ENCODE measurements at places on chromosomes 13 and 19.
A peak's percentile ranks its signal among the peaks of the same experiment; 100 is the strongest.

GRCh38 chr19:32172566-32173160 is 172.7 kb upstream of the ZNF507 start:
- no peak for DNase-seq

DNA sequence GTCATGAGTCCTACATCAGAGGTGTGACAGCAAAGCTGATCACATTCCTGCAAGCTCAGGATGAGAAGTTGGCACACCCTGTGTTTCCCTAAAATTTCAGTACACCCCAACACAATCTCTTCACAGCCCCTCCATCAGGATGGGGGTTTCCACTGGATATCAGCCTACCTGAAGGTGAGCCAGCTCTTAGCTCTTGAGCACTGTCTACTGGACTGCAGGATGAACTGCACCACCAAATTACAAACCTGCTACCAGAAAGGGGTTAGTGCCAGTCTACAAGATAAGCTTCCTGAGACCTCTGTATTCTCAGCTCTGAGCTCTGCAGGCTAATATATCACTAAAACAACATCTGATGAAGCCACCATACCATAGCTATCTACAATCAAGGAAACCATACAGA is 1616.2 kb upstream of the SPRY2 start:
- no peak for DNase-seq

DNA sequence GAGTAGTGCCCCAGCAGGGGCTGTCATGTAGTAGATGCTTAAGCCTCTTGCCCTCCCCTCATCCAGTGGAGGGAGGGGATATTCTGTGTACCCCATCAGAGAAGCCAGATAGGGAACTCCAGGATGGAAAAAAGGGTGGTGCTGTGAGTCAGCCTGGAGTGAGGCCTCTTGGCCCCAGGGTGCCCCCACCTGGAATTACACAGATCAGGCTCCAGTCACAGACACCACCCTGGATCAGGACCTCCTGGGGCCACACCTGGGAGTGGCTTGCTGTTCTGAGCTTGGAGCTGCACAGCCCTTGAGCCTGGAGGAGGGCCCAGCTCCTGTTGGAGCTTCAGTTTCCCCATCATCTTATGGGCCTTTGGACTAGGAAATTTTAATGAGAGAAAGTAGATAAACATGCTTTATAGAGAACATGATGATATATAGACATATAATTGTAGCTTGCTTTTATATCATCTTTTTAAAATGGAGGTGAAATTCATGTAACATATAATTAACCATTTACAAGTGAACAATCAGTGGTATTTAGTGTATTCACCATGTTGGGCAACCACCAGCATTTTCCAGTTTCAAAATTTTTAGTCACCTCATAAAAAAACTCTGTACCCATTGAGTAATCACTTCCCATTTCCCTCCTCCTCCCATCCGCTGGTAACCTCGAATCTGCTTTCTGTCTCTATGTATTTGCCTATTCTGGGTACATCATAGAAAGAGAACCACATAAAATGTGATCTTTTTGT is 24.6 kb downstream of the CYP4F22 start:
- no peak for DNase-seq

GRCh38 chr19:16068696-16069259 is 7.5 kb upstream of the TPM4 start:
- DNase-seq: no peak

GRCh38 chr19:29085206-29085605 is 127.7 kb downstream of the UQCRFS1 start:
- DNase-seq: no peak

- DNase-seq: peak; percentile 52
Observed at GRCh38 chr19:10699650-10700335, 1.4 kb upstream of the QTRT1 start.

DNA sequence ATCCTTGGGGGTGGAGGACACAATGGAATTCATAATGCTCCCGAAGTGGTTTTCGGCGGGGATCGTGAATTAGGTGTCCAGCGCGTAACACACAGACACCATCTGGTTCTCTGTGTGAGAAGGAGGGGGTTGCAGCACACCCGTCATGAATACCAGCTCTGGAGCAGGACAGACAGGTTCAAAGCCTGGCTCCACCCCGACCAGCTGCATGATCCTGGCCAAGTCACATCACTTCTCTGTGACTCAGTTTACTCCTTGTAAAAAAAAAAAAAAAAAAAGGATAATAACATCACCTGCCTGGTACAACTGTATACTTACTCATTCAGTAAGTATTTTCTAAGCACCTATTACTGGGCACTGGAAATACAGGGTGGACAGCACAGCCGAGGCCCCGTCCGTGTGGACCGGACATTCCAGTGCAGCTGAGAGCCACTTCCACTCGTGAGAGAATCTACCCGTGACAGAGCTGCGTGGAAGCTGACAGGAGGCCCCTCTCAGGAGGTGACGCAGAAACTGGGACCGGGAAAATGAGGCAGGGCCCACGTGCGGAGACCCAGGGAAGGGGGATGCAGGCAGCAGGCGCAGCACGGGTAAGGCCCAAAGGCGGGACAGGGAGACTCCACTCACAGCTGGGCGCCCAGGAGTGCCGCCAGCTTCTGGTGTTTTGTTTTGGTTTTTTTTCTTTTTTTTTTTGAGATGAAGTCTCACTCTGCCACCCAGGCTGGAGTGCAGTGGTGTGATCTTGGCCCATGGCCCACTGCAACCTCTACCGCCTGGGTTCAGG is 12.0 kb downstream of the RDH13 start:
- no peak for DNase-seq

GRCh38 chr19:48636859-48637448 is at the start of gene DBP:
DBP (minus strand) TSS chr19:48637379; CDS start chr19:48636994, 385 bp downstream.
- DNase-seq: no peak

GRCh38 chr13:47094734-47095434 is 198.0 kb upstream of the HTR2A start:
- no peak for DNase-seq

- DNase-seq: no peak
Observed at GRCh38 chr13:70473907-70474306, 365.7 kb upstream of the KLHL1 start.

DNA sequence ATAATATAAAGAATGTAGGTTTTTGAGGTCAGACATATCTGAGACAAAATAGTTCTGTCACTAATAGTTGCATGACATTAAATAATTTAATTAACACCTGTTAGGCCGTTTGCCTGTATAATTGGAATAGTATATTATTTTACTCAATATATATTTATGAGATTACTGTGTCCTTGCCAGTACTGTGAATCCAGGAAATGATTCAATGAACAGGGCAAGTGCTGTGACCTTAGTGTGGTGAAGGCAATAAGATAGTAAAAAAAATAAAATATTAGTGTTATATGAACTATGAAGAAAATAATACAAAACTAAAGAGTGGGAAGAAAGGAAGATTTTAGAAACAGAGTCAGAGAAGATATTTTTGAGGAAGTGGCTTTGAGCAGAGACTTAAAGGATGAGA is 403.7 kb downstream of the PCDH9 start:
- no peak for DNase-seq

DNA sequence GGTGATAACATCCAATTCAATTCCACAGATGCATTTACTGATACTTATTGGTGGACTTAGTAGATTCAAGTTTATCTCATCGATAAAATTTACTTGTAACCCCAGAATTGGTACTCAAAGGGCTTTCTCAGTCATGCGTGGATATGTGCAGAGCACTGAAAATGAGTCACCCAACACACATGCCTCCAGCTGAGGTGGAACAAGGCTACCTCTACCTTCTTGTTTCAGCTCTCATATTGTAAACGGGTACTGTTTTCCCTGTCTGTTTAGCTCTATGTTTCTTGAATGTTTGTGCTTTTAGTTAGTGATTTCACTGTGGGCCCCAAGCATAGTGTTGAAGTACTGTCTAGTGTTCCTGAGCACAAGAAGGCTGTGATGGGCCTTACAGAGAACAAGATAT is 1.5 kb downstream of the LRRC63 start:
- no peak for DNase-seq

GRCh38 chr19:16435999-16436650 is 35.6 kb downstream of the EPS15L1 start:
- no peak for DNase-seq

DNA sequence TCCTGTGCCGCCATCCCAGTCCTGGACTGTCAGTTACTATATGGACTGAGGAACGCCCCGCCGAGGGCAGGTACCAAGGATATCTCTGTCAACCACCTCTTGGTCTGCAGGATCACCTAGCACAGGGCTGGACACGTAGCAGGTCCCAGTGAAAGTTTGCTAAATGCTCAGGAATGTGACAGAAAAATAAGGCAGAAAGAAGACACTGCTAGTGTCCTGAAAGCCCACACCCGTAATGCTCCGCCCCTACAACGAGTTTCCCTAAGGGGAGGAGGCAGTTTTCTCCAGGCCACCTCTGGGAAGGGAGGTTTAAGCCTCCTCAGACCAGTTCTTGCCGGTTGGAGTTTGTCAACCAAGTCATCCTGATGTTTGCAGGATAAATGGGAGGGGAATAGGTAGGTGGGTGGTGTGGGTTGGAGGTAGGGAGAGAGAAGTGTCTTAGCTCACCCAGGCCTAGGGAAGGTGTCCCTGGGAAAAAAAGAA is 1.7 kb upstream of the SERTAD3 start:
- DNase-seq: no peak

- DNase-seq: no peak
Observed at GRCh38 chr19:44687888-44688287, 11.1 kb upstream of the CEACAM16 start.

GRCh38 chr19:18475762-18476331 is 37.9 kb upstream of the ISYNA1 start:
- DNase-seq: no peak

DNA sequence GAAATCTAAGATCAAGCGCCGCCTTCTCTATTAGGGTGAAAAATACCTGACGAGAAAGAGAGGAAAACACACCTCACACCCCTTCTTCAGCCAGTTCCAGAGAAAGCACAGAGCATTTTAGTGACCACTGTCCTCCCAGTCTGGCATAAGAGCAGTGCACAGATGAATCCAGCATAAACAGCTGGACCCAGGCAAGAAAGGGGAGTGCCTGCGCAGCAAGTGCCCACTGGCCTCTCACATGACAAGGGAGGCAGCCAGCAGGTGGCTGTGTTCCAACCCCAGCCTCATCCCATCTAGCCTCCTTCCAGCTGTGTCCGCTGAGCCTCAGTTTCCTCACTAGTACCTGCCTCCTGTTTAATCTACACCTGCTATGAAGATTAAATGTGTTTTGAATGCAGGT is 8.0 kb downstream of the MED26 start:
- no peak for DNase-seq

- DNase-seq: no peak
Observed at GRCh38 chr13:113394339-113394640, 30.4 kb upstream of the GRTP1 start.

- no peak for DNase-seq
Observed at GRCh38 chr13:28012383-28012782, 23.9 kb upstream of the URAD start.

DNA sequence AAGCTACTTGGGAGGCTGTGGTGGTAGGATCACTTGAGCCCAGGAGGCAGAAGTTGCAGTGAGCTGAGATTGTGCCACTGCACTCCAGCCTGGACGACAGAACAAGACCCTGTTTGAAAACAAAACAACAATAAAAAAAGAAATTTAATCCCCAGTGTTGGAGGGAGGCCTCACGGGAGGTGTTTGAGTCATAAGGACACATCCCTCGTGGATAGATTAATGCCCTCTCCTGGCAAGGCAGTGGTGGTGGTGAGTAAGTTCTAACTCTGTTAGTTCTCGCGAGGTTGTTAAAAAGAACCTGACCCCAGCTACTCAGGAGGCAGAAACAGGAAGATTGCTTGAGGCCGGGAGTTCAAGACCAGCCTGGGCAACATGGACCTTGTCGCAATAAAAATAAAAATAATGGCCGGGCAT is 27.6 kb upstream of the SIN3B start:
- no peak for DNase-seq

- no peak for DNase-seq
Observed at GRCh38 chr19:3801412-3802096, 15.4 kb upstream of the MATK start.

DNA sequence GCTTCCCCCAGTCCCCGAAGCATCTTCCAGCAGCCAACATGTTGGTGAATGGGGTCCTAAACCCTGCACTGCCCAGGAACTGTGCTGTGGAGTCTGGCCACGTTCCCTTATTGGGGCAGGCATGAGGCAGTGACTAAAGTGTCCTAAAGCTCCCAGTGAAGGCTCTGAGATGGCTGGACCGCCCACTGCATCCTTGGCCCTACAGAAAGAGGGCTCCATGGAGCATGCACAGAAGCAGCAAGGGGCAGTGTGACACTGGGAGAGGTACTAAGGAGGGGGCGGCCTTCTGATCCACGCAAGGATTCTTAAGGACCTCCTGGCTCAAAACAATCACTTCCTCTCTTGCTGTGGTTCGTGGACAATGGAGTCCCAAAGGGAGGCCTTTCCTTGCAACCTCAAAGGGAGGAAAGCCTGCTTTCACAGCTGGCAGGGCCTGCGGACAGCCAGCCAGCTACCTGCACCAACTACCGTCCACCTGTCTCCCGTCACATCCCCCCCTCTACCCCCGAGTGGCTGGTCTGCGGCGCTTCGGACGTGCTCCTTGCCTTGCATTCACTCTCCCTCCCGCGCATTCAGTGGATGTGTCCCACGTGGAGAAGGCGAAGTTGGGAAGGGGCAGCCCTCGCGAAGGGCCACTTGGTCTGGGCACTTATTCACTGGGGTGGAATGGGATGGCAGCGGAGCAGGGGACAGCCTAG is 63.9 kb upstream of the STARD13 start:
- no peak for DNase-seq
